ENCODE measurements at places on chromosomes 12 and 14. TPM values are rescaled to one million over a fixed set of nuclear protein-coding genes. Genes with fewer than 3 reads are reported as not detected.

GRCh38 chr14:29928117-29928640 is 532 bp upstream of the PRKD1 start:
- no peak for DNase-seq

The FAM234B gene
- 3.4 TPM for polyA plus RNA-seq

The CCDC184 gene
- 0.51 TPM for polyA plus RNA-seq

The BICDL1 gene
- polyA plus RNA-seq, result 8.0 TPM

DNA sequence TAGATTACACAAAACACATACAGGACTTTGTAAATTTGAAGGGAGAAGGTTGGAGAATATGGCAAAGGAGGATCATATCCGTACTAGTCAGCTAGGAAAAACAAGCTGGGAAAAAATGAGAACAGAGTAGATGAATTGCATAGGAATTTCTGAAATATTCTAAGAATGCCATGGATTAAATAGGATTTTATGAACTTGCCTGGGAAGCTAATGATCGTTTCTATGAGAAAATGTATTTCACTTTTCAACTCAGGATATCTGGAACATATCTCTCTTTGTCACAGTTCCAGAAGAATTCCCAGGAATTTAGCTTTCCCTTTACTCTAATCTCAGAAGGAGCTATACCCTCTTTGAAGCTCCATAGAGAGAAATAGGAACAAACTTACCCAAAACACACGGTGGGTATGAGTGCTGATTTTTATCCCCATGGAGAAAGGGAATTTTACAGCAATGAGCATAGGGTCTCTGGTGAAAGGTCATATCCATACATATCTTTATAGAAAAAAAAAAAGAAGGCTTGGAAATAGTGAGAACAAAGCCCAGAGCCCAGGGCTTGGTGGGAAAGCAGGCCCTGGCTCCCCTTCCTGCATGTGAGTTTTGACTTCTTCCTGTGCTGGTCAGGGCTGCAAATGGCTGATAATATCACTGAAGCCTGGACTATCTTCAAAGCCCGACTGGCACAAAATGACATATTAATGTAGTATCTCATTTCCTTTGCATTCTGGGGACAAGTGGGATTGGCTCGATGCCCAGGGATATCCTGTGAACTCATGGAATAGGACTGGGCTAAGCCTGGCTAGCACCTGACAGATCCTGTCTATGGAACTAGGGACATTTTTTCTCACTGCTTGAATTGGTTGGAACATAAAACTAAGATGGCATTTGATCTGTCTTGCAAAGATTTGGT is 136.3 kb downstream of the AEBP2 start:
- no peak for DNase-seq

- DNase-seq, result no peak
Measured at GRCh38 chr12:51647647-51648046, 56.6 kb downstream of the SCN8A start.

Data from keratinocyte (primary cell).